ENCODE measurements at places on chromosomes 16 and 17. TPM values are rescaled to one million over a fixed set of nuclear protein-coding genes. Genes with fewer than 3 reads are reported as not detected.

GRCh38 chr16:54488729-54489128, 202.1 kb upstream of the IRX3 start:
- no peak for DNase-seq
- H3K4me3 ChIP-seq = no peak overlapping the region
- no peaks in the 10 kb centered on the region for H3K4me1 ChIP-seq
- H3K36me3 ChIP-seq = no peaks in the 10 kb centered on the region

The WNK4 gene
- 87.6 TPM for total RNA-seq

The CD300A gene
- 5.1 TPM for total RNA-seq

GRCh38 chr17:72587156-72587555, 466.3 kb downstream of the SOX9 start:
- peak overlapping the region; percentile 86 for H3K27ac ChIP-seq
- H3K4me3 ChIP-seq = no peak overlapping the region

DNA sequence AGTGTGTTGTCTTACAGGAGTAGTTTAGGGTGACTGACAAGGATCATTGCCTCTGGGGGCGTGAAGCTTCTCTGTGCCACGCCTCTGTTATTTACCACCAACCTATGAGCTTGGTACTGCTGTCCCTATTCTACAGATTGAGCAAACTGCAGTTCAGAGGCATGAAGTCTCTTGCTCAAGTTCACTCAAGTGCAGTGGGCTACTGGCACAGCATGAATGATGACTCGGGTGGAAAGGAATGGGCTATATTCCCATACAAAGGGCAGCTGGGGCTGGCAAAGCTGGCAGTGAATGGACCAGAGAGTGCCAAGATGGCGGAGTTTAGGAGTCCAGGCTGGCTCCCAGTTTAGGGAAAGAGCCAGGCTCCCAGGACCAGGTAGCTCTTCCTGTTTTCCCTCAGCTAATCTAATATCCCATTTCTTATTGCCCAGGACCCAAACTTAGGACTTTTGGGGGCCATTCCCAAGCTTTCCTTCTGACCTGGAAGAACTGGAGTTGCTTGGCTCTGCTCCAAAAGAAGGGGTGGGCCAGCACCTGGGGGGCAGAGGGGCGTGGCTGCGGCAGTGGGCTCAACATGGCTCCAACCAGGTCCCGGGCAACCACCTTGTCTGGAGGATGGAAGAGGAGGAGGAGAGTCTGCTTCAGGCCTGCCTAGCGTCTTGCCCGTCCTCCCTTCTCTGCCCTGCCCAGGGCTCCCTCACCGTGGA, 12.9 kb downstream of the PLK1 start:
- no peaks in the 10 kb centered on the region for H3K36me3 ChIP-seq
- no peaks in the 10 kb centered on the region for H3K4me1 ChIP-seq
- no peak overlapping the region for H3K4me3 ChIP-seq
- no peaks in the 10 kb centered on the region for H3K27me3 ChIP-seq

- H3K27me3 ChIP-seq = peaks cover 48% of the 10 kb centered on the region
- peak overlapping the region; percentile 93 for H3K27ac ChIP-seq
- peak overlapping the region; percentile 89 for H3K4me3 ChIP-seq
- peaks cover 10% of the 10 kb centered on the region for H3K4me1 ChIP-seq
- no peak for DNase-seq
These were observed 635 bp upstream of the AATF start for GRCh38 chr17:36947922-36948716.

All from transverse colon (tissue), 4 donors.